Stimulated activated CD8-positive, alpha-beta memory T cell treated with anti-CD3 and anti-CD28 coated beads, Interleukin-4, amount 100 ng/mL, for 24 hours (primary cell): ENCODE measurements at places on chromosomes 3 and 15.

DNA sequence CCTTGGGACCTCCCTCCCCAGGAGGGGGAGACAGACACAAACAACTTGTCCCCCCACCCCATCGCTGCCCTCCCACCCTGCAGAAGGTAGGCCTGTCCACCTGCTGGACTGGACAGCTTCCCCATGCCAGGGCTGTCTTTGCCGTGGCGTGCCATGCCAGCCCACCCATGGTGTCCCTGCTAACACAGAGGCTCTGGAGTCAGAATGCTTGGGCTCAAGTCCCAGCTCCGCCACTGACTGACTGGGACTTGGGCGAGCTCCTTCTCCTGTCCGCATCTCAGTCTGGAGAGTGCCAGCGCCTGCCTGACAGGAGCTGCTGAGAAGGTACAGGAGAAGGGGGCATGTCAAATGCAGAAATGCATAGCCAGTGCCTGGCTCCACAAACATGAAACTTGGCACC is 23.9 kb downstream of the WNT7A start:
- DNase-seq, result no peak

DNA sequence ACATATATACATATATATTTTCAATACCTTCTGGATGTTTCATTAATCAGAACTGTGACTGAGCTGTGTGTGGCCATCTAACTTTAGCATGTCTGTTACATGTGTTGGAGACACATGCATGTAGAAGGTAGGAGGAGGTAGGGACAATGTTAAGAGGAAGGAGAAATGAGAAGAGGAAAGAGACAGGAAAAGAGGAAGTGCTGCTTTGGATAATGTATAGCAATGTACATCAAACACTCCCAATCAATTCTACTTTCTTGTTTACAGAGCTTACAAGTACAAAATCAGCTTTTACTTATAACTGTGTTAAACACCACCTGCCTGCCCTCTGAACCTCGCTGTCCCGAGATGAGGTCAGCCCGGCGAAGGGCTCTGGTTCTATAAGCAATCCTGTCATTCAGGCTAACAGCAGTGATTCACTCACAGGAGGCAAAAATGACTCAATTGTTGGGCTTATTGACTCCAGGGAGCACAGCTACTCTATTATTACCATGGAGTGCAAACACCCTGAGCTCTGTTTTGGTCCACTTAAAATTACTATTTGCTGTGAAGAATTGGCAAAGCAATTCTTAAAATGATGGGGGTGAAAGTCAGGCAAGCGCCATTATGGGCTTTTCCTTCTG is 188.9 kb downstream of the MEIS2 start:
- DNase-seq, result no peak

DNA sequence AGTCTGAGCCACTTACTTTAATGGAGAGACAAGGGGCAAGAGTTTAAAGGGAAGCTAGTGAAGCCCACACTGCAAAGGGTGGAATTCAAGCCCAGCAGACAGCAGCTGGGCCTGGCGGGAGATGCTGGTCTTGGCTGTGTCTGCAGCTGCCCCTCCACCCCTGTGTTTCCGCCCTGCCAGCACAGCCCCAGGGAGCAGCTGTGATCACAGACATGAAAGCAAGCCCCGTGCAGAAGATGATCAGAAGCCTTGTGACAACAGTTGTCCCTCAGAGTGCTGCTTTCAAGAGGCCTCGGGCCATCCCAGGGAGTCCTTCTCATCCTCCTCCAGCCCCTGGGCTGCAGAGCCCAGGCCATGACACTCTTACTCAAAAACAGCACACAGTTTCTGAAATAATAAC is 24.1 kb upstream of the SLC6A1 start:
- no peak for DNase-seq

- DNase-seq, result no peak
These were observed 176.0 kb downstream of the KCNMB2 start for GRCh38 chr3:178712247-178712646.

GRCh38 chr3:24323272-24323671 is 171.4 kb downstream of the THRB start:
- DNase-seq, result no peak

- DNase-seq, result no peak
These were observed 205.9 kb downstream of the CD47 start for GRCh38 chr3:107884719-107885460.

GRCh38 chr15:72340366-72340765 is 20.4 kb upstream of the CELF6 start:
- no peak for DNase-seq

DNA sequence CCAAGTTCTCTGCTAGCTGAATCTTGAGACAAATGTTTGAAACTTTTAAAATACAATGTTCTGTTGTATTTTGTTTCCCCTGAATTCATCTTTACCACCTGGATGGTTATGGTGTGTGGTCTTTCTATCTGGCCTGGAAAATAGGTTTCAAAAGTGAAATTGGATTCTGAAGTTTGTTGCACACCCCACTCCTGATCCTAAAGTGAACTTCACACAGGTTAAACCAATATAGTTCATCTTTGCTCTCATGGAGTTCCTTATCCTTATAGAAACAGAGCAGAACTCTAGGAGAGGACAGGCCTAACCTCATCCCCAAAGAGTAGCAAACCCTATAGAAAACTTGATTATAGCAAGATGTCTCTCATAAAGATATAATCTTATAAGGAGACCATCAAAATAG is 179.4 kb upstream of the BCL6 start:
- DNase-seq, result no peak

DNA sequence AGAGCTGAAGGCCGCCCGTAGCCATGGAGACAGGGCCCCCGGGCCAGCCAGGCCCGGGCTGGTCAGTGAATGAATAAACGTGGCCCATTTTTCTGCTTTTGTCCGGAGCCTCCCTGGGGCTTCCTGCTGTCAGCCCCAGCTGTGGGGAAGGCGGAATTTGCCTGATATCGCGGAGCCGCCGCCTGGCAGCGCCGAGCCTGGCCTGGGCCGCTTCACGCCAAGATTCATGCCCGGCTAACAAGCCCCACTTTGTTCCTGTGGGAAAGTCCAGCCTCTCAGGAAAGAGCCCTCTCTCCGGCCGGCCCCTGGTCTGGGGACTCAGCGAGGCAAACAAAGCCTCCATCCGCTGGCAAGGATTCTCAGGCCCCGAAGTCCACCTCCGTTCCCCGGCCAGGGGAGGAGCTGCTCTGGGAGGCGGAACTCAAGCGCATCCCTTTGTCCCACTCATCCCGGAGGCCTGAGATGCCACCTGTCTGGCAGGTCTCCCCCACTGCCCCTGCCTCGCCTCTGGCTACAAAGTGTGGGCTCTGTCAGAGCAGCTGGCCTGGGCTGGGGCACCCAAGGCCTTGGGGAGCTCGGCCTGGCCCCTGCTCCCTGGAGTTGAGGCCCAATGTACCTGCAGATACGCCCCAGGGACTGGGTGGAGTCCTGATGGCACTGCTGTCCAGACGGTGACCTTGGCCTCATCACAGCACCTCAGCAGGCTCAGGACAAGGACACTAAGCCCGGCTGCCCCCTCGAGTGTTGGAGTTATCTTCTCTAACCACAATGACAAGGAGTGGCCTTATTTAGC is 51.6 kb upstream of the SLC6A11 start:
- no peak for DNase-seq

DNA sequence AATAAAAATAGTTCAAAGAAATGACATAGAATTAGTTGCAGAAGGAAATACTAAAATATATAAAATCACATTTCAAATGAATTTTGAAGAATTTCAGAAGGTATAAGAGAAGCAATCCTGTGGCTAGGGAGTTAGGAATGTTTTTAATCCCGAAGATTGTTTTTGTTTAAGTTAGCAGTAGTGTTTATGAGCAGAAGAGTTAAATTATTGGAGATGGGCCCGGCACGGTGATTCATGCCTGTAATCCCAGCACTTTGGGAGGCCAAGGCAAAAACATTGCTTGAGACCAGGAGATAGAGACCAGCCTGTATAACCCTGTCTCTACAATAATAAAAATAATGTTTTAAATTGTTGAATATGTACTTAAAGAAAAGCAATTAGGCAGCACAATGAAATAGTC is 432.5 kb downstream of the MFSD1 start:
- DNase-seq, result no peak

GRCh38 chr3:59467476-59467875 is 417.7 kb upstream of the CFAP20DC start:
- DNase-seq, result no peak

DNA sequence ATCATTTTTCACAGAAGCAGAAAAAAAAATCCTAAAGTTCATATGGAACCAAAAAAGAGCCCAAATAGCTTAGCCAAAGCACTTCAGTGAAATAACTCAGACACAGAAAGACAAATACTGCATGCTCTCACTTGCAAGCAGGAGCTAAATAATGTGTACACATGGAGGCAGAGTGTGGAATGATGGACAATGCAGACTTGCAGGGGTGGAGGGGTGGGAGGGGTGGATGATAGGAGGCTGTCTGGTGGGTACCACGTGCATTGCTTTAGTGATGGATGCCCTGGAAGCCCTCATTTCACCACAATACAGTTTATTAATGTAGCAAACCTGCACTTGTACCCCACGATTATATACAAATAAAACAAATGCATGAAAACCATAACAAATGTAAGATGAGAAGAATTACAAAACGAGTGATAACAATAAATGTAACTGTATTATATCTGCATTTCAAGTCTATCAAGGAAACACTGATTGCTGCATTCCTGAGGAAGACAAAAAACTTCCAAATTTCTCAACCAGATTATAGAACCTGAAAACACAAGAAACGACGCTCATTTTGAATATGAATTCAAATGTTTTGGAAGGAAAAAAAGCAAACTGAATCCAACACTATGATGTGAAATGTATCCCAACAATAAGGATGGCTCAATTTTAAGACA is 96.5 kb downstream of the DLG1 start:
- no peak for DNase-seq

- no peak for DNase-seq
These were observed 239.5 kb downstream of the ZPLD1 start for GRCh38 chr3:102674284-102674683.

- no peak for DNase-seq
These were observed 492.2 kb downstream of the CNTN3 start for GRCh38 chr3:74122281-74122680.

- no peak for DNase-seq
These were observed 40.3 kb upstream of the ATP2C1 start for GRCh38 chr3:130853581-130853980.

- DNase-seq, result no peak
These were observed 93.6 kb upstream of the POU1F1 start for GRCh38 chr3:87370007-87370406.
